Small intestine (tissue), 16 donors: ENCODE measurements at places on chromosomes 4 and X.
A peak's percentile ranks its signal among the peaks of the same experiment; 100 is the strongest.

DNA sequence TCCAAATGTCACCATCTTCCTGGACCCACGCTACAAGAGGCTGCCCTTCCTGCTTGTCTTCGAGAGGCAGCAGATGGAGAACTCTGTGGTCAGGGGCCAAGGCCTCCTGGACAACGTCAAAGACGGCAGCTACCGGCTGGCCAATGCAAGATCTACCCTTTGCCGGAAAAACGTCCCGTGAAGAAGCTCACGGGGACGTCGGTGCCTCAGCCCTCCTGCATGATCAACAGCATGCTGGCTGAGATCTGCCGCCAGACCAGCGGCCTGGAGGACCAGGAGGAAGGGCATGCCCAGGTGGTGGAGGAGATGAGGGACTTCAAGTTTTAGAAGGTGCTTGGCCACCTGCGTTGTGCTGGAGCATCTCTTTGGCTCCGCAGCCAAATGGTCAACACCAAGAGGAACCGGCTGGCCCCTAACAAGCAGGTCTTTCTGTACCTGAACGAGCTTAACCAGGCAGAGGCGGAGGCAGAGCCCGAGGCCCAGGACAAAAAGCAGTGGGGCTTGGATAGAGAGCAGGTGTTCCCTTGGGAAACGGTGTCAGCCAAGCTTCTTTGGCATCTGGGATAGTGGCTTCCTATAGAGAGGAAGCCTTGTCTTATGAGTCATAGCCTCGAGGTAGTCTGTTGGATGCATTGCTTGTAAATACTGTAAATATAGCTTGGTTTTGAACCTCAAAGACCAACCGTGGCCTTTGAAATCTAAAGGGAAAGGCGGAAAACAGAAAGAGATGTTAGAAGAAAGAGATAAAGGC, 94.8 kb upstream of the ELOVL6 start:
- no peak for DNase-seq

- no peak for DNase-seq
Observed at GRCh38 chr4:62627141-62627540, 1427.0 kb downstream of the ADGRL3 start.

DNA sequence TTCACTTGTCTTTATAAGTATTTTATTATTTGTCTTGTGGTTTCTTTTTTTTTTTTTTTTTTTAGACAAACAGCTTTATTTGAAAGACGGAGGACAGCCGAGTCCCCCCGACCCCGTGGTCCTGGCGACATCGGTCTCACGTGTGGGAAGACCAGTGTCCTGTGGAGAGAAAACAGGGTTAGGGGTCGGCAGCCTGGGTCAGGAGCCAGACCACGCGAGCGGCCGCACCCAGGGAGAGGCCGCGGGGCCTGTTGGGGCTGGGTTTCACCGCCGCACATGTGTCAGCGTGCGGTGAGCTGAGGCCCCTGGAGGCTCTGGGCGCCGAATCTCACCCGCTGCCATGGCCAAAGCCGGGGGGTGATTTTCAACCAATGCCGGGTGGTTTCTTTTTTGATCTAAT, 17.8 kb upstream of the RAB33B start:
- no peak for DNase-seq

GRCh38 chr4:150140774-150141400, 62.6 kb downstream of the DCLK2 start:
- no peak for DNase-seq

DNA sequence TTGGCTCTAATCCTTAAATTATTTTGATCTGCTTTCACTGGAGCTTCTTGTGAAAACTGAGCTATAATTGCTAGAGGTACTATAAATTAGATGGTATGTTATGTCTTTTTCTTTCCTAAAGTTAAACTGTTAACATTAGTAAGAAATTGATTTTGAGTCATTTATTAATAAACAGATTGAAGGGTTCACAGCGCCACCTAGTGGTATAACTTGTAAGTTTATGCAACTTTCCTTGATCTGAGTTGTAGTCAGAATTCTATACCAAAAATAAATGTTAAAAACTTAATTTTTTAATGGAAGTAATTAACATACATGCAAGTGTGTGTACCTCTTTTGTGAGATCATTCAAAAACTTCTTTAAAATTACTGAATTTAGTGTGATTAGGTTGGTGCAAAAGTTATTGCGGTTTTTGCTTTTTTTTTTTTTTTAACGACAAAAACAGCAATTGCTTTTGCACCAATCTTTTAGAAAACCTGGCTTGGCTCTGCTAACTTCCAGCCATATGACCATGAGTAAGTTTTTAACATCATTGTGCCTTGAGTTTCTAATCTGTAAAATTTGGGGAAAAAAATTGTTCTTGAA, 151.5 kb downstream of the CENPC start:
- DNase-seq = peak; percentile 53

DNA sequence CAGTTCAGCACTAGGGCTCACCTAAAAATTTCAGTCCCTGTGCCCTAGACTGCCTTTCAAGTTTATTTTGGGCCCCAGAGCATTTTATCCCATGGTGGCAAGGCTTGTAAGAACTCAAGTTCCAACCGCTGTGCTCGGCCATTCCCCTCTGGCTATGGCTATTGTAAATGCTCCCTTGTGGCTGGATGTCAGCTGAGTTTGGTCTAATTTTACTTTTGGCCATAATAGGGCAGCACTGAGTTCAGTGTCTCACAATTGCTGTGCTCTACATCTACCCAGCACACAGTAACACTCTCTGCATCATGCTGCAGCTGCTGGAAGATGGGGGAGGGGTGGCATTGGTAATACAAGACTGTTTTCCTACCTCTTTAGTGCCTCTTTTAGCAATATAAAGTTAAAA, 210.8 kb upstream of the IRS4 start:
- no peak for DNase-seq

GRCh38 chr4:657338-657833, 16.7 kb downstream of the ATP5ME start:
- DNase-seq = no peak

DNA sequence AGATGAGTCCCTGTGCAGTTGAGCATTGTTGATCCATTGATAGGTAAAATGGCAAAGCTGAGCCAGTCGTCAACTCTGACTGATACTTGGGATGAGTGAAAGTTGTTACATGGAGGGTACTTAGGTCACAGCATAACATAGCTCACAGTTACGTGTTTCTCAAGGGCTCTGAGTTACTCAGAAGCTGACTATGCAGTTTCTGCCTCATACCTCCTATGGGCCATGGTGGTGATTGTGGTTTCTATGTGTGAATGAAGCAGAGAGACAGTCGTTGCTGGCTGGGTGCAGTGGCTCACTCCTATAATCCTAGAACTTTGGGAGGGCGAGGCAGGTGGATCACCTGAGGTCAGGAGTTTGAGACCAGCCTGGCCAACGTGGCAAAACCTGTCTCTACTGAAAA, 30.8 kb downstream of the FRMPD3 start:
- DNase-seq = no peak

GRCh38 chr4:177194906-177195305, 114.8 kb upstream of the NEIL3 start:
- no peak for DNase-seq

DNA sequence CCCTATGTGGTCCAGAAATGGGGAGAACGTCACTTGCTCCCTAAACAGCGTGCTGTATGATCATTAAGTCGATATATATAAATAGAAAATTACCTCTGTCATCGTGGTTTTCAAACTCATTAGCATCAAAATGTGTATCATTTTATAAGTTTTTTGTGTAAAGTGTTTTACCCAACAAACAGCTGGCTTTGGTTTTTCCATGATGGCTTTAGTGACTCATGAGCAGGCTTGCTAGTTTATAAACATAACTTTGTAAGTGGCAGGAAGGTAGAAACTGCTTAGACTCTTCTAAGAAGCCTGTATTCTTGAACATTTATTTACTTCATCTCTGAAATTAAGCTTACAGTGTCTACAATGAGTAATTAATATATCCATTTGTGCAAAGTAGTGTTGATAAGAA, 108.4 kb upstream of the DIPK2B start:
- no peak for DNase-seq

- no peak for DNase-seq
Observed at GRCh38 chrX:132463411-132463810, 25.4 kb downstream of the MBNL3 start.

DNA sequence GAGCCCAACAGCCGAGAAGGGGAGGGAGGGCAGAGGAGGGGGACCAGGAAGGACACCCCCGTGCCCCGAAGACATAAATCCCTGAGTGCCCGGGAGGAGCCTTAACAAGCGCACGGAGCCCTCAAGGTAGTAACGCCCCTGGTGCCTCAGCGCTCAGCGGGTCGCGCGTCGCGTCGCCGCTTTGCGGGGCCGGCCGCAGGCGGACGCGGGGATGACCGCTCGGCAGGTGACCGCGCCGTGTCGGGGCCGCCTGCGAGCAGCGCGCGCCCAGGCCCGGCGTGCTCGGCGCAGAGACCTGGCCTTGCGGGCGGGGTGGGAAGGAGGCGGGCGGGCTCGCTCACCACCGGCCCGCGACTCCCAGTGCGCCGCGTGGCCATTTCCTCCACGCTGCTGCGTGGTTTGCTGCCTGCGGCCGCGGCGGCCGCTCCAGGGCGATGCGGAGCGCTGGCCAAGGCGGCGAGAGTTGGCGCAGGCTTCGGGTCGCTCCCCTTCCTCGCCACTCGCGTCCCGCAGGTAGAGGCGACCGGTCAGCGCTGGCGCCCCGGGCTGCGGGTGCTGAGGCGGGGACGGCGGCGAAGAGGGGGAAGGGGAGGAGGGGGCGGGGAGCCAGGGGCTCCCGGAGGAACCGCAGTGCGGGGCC, 632 bp downstream of the CCSER1 start:
- peak; percentile 41 for DNase-seq

DNA sequence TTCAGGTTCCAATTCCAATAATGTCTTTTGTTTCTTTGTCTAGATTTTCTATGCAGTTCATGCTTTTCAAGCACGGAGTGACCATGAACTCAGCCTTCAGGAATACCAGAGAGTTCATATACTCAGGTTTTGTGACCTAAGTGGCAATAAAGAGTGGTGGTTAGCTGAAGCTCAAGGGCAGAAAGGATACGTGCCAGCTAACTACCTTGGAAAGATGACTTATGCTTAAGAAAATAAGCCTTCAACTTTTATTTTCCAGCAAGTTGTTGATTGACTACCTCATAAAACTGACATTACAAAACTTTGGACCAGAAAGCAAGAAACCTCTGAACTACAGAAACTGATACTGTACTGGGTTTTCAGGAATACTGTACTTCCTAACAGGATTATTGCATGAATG, 30.8 kb downstream of the INTS12 start:
- no peak for DNase-seq

DNA sequence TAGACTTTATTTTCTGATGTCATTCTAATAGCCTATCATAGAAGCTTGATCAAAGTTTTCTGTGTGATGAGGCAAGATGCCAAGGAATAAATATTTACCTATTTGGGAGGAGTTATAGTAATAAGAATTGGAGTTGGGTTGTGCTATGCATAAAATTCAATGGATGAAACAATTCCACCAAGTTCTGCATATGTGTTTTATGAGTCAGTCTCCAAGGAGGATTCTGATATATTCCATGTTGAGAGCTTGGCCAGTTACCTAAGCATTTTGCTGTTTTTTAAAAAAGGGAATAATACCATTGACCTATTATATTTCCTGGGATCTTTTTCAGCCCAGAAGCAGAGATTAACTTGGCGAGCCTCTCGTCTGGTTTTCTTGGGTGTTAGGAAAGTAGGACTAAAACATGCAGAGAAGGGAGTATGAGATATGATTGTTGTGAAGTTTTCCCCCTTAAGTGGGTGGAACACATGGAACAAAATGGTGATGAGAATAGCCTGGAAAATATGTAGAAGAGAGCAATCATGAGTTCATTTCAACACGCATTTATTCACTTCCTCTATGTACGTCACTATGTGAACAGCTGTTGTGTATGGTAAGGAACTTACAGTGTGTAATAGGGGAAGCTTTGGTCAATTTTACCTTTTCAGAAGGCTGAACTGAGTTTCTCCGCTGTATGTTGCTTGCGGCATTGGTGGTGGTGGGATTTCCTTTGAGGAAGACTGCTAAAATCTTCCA, 39.2 kb downstream of the POLA1 start:
- DNase-seq = no peak

- no peak for DNase-seq
Observed at GRCh38 chr4:100311181-100311580, 120.9 kb upstream of the DDIT4L start.

- DNase-seq = no peak
Observed at GRCh38 chrX:500481-501010, 113.8 kb upstream of the PPP2R3B start.

DNA sequence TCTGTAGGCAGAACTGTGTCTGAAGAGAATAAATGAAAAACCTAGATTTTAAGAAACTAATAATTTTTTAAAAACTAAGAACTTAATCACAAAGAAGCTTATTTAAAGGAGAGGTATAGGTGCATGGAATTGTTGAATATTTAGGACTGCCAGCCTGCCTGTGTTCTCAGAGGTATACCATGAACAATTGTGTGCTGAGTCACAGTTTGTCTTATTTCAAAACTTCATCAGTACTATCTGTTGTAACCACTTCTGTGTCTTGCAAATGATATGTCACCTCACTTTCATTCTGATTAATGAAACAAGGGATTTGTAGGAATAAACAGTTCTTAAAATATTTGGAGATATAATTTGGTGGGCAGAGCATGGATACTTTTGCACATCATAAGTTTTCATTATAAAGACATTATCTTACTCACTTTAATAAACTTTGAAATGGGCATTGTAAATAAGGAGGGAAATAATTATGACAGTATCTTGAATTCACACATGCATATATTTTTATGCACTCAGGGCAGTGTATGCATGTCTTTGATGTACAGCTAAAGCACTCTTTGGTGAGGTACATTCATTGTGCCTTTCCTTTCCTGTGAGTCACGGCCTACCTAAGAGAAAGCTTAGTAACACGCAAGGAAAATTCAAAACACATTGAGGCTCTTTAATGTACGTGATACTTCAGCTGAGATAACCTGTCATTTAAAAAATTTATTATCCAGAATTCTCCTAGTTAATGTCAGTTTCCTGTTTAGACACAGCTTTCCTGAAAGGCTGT, 31.7 kb downstream of the STOX2 start:
- no peak for DNase-seq

DNA sequence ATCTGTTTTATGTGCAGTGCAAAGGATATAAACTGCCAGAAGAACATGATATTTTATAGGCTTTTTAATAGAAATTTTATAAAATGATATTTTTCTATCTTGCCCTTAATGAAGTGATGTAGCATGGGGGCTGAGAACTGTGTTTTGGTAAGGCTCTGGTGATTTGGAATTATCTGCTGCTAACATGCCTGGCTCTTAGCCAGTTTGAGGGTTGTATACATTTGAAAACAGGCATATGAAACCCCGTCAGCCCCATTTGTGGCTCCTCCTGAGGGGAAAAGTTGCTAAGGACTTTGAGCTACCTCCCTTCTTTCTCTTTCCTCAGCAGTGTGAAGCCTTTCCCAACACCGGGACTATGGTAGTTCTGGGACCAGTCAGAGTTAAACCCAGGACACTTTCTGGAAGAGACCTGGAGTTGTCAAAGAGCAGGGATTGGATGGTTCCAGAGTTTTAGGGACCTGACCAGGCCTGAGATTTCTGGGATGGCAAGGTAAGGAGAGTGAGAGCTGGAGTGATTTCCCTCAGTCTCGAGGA, 4.7 kb downstream of the SFRP2 start:
- no peak for DNase-seq

DNA sequence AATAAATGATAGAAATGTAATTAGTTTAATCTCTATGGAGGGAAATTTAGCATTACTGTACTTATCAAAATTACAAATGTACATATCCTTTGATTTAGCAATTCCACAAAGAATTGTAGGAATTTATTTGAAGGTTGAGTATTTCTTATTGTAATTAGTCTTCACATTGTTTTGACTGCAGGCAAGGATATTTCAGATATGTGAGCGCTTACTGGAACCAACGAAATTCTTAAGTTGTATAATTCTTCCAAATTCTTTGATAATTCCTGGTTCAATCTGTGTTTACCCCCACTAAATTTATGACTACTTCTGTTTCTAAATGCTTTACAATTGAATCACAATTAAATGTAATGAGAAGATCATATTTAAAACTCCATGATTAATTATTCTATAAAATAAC, 26.9 kb upstream of the WWC2 start:
- no peak for DNase-seq
